ENCODE measurements at places on chromosomes 16 and 17. TPM values are rescaled to one million over a fixed set of nuclear protein-coding genes. Genes with fewer than 3 reads are reported as not detected.

SPAG9 gene
- 100 TPM for total RNA-seq

IGSF6 gene
- not detected for total RNA-seq

UNC13D gene
- total RNA-seq: 1.5 TPM

MYH3 gene
- total RNA-seq: 0.50 TPM

GSG1L gene
- total RNA-seq: not detected

TOX3 gene
- not detected for total RNA-seq

SLC2A4 gene
- total RNA-seq: under 0.01 TPM

NOXO1 gene
- total RNA-seq: under 0.01 TPM

SRCIN1 gene
- not detected for total RNA-seq

EXOC3L1 gene
- total RNA-seq: 0.26 TPM
